Activated CD4-positive, alpha-beta T cell treated with anti-CD3 and anti-CD28 coated beads, Interleukin-2, amount 50 U/mL, for 16 hours (primary cell): ENCODE measurements at places on chromosomes 1 and 21.
A peak's percentile ranks its signal among the peaks of the same experiment; 100 is the strongest.

- DNase-seq: no peak
These were observed 174.0 kb downstream of the TOMM20 start for GRCh38 chr1:234954613-234955012.

- DNase-seq: no peak
These were observed 130.7 kb upstream of the BACE2 start for GRCh38 chr21:41037212-41037611.

GRCh38 chr1:18618546-18619466 lies 11.8 kb upstream of the PAX7 start:
- peak; percentile 57 for DNase-seq

GRCh38 chr1:117267232-117267774 lies 56.6 kb upstream of the VTCN1 start:
- no peak for DNase-seq

DNA sequence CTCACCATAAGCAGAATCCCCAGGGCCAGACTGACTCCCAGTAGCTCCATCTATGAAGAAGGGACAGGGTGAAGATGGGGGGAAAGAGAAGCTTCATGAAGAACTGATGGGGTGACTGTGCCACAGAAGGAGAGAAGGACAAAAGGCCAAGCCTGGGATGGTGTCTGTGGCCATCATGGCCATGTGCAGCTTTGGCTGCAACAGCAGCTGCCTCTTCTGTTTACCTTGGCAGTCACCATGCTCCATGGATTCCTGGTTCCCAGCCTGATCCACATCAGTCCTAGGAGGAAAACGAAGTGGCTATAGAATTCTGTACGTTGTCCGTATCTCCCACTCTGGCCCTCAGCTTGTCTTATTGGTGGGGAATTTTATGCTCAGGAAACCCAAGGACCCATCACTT lies 12.0 kb downstream of the SEMA6C start:
- no peak for DNase-seq

DNA sequence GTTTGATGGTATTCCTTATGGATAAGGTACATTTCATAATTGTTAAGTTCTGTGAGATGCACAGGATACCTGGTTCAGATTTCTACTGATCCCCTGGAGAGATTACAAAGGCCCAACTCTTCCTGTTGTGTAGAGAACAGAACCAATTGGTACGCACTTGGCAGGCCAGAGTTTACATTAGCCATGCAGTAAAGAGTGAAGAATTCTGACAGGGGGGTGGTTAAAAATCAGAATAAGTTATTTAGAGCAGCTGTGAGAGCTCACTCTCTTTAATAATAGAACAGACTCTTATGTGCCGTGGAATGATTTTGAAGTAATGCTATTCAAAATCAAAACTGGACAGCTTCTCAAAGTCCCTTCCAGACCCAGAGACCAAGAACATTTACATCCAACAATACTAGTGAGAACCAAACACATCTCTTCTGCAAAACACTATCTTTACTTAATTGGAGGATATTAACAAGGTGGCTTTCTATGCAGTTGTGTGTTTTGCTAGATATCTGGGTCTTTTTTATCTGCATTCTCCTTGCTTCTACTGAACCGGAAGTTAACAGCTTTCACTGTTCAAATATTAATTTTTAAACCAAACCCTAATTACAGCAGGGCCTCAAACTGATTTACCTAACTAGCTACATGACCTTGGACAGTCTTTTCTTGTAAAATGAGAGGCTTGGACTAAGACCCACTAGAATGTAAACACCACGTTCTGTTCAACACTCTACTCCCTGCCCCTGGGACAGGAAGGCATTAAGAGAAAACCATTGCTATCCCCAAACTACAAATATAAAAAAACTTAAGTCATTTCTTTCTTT lies 4.0 kb downstream of the USP24 start:
- DNase-seq: no peak

DNA sequence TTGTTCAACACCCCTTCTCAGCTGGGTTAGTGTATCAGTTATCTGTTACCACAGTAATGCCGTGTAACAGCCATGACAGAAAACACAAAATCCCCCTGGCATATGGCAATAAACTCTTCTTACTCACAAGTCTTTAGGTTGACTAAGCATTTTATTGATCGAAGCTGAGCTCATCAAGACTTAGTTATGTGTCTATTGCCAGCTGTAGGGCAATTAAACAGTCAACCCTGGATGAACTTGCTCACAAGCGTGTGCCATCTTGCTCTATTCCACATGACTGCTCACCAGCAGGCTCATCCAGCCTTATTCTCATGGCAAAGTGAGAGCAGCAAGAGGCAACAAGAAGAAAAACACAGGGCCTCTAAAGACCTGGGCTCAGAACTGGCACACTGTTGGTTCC lies 333.8 kb upstream of the PTBP2 start:
- no peak for DNase-seq

GRCh38 chr1:203186446-203187303 lies at the start of gene CHI3L1:
Gene CHI3L1 (minus strand): TSS chr1:203186704. CDS start chr1:203186623, 81 bp downstream.
- DNase-seq: no peak

DNA sequence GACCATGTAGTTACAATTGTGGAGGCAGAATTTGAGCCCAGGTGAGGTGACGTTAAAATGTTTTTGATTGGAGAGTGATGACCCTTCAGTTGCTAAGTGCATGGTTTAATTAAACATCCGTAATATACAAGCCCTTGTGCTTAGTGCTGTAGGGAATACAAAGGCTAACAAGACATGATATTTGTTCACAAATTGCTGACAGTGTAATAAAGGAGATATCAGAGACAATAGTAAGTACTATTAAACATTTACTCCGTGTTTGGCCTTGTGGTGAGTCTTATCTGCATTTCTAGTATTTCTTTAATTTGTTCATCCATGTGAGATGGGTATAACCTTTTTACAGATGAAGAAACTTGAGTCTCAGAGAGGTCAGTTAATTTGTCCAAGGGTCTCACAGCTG lies 37.9 kb downstream of the RLF start:
- DNase-seq: no peak

- DNase-seq: no peak
These were observed 154.8 kb upstream of the RAB4A start for GRCh38 chr1:229116114-229116513.

DNA sequence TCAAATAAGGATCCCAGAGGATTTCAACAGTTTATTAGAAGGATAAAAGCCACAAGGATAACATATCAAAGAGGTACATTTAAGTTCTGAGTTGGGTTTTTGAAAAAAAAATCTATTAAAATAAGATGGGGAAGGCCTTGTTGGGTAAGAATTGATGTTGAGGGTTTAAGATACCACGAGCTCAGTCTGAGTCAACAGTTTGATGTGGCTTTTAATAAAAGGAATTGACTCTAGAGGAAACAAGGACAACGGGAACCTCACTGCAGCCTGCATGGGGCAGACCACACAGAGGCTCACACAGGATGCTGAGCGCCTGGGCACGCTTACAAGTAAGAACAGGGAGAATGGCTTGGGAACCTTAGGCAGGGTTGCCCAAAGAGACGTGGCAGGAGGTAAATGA lies 107.5 kb downstream of the TIAM1 start:
- peak; percentile 19 for DNase-seq

GRCh38 chr21:32545948-32546441 lies 39.3 kb downstream of the TCP10L start:
- no peak for DNase-seq

- DNase-seq: no peak
These were observed 18.5 kb downstream of the RIIAD1 start for GRCh38 chr1:151739590-151740355.

GRCh38 chr1:224127925-224128819 lies 14.3 kb downstream of the FBXO28 start:
- DNase-seq: no peak

DNA sequence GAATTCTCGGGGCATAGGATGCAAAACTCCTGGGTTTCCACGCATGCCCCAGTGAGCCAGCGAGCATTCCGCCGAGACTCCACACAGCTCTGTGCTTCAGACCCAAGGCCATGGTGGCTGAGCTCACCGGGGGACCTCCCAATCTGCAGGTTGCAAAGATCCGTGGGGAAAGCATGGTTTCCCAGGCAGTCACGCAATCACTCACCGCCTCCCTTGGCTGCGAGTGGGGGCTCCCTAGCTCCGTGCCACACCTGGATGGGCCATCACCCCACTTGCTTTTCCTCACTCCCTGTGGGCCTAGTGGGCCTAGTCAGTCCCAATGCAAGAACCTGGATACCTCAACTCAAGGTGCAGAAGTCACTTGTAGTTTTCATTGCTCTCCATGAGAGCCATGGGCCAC lies 37.0 kb upstream of the SAMD11 start:
- DNase-seq: no peak

- no peak for DNase-seq
These were observed 109.5 kb downstream of the PSMG1 start for GRCh38 chr21:39073717-39074116.

GRCh38 chr1:3945222-3945621 lies 45.1 kb upstream of the C1orf174 start:
- no peak for DNase-seq

GRCh38 chr1:15229707-15230131 lies 17.3 kb upstream of the FHAD1 start:
- no peak for DNase-seq

DNA sequence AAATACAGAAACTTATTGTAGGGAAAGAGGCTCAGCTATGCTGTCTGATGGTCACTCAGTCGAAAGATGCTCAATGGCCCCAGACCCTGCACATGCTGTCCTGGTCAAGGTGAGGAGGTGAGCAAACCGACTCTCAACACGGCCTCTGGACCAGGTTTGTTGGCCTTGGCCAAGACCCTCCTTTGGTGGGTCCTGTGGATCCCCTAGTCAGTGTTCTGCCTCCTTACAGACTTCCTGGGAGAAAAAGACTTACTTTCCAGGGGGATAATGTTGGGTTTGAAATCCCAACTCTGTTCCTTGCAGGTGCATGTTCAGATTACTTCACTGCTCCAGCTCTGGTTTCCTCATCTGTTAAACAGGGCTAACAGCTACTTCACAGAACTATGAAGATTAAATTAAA lies 53.8 kb downstream of the FAM78B start:
- no peak for DNase-seq

DNA sequence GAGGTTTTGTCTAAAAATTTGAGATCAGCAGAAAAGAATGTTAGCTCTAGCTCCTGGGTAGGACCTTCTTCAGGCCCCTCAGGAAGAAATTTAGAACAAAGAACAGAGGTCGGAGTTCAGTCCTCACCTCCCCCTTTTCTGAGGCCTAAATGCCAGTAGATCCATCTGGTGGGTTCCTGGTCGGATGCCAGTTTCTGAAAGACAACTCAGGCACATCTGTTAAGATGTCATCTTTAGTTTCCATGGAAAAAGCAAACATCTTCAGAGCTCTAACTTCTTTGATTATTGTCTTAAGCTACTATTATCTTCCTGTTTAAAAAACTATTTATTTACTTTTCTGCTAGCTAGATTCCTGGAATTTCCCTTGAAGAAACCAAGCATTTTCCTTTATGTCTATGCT lies 37.1 kb upstream of the USP25 start:
- DNase-seq: no peak

DNA sequence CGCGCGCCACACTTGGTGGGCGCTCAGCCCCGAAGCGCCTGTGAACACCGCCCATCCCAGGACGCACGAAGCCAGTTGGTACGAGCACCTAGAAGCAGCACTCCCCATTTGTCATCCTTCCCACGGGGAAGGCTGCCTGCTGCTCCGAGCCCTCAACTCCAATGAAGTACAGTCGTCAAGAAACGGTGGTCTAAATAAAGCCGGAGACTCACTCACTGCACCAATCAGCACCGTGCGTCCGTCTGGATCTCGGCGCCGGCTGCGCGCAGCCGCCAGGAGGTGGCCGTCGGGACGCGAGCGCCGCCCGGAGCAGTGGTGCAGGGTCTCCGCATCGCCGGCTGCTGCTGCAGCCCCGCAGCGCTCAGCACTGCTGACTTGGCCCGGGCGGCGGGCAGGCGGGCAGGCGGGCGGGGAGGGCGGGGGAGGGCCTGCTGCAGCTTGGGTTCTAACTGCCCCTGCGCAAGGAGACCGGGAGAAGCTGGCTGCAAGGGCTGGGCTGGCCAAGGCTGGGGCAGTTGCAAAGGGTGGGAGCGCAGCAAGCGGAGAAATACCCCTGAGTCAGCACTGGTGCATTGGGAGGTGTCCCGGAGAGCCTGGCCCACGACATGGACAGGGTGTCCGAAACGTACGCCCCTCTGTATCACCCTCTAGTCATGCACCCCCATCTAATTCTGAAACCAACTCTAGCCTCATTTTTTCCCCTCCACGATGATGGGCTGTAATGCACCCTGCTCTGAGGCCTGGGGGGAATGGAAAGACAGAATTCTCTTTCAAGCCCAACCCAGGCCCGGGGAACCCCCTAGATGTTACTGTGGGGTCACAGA lies 35.8 kb upstream of the H6PD start:
- no peak for DNase-seq

DNA sequence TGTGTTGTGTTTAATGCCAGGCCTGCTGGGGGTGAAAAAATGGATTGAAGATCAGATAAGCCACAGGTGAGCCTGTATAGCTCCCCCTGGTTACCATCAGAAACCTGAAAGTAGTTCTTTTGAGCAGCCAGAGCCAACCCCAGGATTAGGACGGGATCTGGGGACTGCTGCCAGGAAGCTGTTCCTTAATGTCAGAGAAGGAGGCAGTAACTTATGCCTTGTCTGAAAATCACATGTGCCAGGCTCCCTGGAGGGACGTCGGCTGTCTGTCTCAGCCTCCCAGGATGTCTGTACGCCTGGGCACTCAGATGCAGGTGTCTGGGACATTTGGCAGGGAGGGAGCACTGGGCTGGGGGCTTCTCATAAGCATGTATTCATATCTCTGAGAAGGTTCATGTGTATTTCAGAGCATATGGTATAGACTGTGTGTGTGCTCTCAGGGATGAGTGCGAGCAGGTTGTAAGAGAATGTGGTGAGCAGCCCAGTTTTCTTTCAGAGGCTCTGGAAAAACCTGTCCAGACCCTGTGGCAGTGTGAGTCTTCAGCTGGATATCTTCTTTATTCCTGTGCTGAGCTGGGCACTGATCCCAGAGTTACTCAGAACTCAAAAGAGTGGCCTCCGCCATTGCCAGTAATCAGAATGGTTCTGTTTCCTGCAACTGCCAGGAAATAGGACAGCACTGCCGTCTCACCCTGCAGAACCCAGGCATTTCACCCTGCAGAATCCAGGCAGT lies 2.8 kb downstream of the FAM43B start:
- no peak for DNase-seq

- DNase-seq: no peak
These were observed 121.5 kb downstream of the PLD5 start for GRCh38 chr1:242402956-242403355.

GRCh38 chr21:37259426-37259825 lies 7.7 kb downstream of the VPS26C start:
- no peak for DNase-seq
